ENCODE measurements at places on chromosomes 7 and 10.

DNA sequence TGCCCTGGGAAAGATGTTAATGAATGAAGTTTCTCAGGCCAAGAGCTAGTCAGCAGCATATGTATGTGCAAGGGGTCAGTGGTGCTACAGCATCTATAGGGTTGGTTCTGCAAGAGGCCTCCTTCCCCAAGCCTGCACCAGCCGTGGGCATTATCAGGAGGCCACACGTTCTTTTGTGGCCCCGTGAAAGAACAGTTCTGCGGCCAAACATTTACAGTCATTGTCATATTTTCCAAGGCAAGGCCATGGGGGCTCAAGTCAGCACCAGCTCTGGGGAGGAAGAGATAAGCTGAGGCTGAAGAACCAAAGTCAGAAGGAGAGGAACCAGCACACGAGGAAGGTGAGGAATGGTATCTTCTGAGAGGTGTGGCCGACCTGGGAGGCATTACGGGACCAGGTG is 54.4 kb upstream of the TMEM72 start:
- DNase-seq = no peak

DNA sequence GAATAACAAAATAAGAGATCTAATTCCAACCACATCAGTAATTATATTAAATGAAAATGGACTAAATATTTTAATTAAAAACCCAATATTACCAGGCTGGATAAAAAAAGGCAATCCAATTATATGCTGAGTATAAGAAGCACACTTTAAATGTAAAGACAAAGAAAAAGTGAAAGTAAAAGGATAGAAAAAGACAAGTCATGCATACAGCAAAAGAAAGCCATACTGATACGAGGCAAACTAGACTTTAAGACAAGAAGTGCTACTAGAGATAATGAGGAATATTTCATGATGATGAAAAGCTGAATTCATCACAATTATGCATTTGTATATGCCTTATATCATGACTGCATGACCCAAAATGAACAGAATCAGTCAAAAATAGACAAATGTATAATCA is 628.6 kb downstream of the PHTF2 start:
- no peak for DNase-seq

DNA sequence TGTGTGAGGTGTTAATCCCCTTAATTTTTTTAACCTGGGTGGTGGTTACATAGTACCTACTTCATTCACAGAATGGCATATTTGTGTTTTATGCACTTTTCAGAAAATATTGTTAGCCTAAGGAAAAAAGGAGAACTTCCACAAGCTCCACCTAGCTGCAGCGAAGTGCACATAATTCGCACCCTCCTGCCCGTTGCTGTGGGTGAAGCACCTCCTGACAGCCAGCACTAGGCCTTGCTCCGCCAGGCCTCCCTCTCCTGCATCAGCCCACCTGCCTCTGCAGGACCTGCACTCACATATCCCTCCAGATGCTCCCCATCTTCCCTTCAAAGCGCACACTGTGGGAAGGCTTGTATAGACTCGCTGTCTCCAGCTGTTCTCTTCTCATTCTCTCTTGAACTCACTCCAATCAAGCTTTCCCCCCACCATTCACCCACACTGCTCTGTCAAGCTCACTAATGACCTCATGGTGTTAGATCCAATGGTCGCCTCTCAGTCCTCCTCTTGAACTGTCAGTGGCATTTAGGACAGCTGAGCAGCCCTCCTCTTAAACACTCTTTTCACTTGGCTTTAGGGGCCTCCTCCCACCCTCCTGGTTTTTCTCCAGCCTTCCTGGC is 20.7 kb upstream of the GRID1 start:
- no peak for DNase-seq

- no peak for DNase-seq
Observed at GRCh38 chr7:119969054-119969453, 303.9 kb upstream of the KCND2 start.

DNA sequence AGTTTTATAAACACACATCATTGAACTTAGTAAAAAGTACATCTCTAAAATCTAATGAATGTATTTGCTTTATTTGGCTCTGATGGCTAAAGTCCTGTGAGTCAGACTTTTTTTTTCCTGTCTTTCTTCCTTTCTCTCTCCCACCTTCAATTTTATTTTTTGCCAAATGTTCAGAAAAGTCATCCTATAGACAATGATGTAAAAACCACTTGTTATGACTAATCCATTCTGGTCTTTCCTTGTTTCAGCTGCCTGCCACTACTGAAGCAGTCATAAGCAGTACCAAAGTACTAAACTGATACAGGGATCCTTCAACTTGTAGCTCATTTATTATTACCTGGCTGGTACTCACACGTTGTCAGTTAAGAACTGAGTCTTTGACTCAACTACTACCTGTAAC is 23.9 kb downstream of the HECTD2 start:
- DNase-seq = no peak

GRCh38 chr7:121447911-121448300 is 51.8 kb upstream of the FAM3C start:
- no peak for DNase-seq

GRCh38 chr7:4085937-4086691 is 596.0 kb upstream of the FOXK1 start:
- DNase-seq = no peak

- no peak for DNase-seq
Observed at GRCh38 chr7:95927756-95928155, 155.4 kb downstream of the DYNC1I1 start.
